ENCODE measurements at places on chromosomes 2 and 18.

DNA sequence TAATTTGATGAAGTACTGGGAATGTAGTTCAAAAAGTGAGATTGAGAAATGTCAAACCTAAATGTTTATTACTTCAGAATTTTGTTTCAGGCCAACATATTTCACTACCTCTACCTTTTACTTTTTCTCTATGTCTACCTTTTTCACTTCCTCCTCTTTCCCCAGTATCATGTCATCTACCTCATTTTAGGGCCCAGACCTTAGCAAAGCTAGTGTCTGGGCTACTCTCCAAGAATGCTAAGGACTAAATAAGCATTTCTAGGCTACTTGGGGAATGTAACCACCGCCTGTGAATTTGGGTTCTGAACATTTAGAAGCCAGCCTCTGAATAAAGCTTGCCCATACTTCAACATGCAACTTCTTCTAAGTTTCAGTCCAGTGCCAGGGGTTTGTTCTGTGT lies 330.4 kb downstream of the SLC4A3 start:
- no peak for DNase-seq

DNA sequence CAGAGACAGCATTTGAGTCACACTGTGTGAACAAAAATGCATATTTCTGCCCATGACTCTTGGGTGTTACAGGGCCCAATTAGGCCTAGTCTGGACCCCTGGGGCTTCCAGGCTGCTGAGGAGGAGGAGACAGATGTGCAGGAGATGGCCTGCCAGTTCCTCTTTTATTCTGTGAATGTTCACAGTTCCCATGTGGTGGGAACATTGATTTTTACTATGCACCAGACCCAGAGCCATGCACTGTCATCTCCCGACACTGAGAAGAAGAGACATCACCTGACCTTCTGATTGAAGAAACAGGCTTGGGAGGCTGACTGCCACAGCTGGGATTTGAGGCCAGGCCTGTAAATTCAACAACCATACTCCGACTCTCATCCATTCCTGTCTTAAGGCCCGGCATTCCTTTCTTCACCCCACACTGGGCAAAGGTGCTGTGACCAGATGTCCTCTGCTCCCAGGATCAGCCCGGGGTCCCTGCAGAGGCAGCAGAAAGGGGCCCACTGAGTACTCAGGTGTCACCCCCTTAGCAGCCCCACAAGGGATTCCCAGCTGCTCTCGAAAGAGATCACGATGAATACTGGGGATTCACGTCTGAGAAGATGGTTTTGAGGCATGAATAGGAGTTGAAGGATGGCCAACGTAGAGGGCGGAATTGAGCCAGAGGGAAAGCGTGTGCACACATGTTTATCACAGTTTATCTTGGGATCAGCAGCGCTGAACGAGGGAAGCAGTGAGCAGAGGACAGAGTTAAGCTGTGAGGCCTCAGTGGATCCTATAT lies 3.6 kb upstream of the TFCP2L1 start:
- no peak for DNase-seq

DNA sequence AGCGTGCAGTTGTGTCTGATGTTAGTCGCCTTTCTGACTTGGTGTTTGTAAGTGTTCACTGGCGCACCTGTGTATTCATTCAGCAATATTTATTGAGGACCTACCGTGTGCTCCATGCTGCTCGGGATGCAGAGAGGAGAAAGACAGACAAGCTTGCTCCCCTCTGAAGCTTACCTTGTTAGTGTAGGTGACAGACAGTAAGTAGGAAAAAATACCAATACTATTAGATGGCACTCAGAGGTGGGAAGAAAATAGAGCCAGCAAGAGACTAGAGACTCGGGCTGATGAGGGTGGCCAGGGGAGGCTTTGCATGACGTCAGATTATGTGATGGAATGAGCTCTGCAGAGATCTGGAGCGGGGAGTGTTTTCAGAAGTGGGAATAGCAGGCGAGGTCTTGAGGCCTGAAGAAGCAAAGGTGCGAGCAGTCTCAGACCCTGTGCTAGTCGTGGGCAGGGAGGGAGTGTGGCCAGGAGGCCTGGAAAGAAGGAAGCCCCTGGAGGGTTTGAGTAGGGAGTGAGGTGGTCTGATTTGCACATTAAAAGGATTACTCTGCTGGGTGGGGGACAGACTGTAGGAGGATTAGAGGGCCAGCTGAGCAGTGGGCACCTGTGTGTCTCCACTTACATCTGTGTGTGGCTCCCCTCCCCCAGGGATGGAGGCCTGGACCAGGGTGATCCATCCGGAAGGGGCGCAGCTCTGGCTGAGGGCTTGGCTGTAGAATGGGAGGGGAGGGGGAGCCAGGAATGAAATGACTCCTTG lies 11.8 kb downstream of the MTCL1 start:
- DNase-seq: no peak

- peak; percentile 51 for DNase-seq
These were observed 730 bp downstream of the ODC1 start for GRCh38 chr2:10447300-10447894.

GRCh38 chr18:35171315-35171987 lies 69.4 kb upstream of the ZNF397 start:
- peak; percentile 58 for DNase-seq

DNA sequence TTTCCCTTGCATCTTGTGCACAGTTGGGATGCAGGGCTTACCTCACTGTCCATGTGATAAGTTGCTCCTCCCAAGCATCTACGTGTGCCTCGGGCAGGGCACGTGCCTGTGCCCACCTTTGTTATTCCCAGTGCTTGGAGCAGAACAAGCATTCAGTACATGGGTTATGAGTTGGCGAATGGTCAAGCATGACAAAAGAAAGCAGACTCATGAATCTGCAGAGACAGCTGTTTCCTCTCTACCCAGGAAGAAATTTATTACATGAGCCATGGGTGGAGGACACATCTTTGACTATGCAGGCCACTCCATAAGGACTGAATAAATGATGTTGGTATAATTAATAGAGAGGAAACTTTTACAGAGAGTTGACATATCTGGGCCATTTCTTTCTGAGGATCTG lies 127.8 kb downstream of the TPGS2 start:
- no peak for DNase-seq

DNA sequence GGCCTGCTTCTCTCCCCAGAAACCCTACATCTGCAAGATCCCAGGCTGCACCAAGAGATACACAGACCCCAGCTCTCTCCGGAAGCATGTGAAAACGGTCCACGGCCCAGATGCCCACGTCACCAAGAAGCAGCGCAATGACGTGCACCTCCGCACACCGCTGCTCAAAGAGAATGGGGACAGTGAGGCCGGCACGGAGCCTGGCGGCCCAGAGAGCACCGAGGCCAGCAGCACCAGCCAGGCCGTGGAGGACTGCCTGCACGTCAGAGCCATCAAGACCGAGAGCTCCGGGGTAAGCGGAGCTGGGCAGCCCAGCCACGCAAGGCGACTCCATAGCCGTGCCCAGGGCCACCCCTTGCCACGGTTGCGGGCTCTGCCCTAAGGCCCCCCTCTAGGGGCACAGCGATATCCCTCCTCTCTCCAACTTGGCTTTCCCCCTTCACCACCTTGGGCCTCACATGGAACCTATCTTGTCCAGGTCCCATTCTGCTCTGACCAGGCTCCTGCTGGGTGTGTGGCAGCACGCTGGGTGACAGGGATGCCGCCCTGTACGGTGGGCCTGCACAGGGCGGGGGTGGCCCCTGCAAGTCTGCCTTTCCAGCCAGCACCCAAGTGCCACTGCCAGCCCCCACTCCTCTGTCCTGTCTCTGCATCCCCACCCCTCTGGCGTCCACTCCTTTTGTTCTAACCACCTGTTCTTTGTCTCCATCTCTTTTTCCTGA lies 248.9 kb downstream of the GLI2 start:
- no peak for DNase-seq

- DNase-seq: no peak
These were observed 482.3 kb downstream of the TGIF1 start for GRCh38 chr18:3932276-3932675.

DNA sequence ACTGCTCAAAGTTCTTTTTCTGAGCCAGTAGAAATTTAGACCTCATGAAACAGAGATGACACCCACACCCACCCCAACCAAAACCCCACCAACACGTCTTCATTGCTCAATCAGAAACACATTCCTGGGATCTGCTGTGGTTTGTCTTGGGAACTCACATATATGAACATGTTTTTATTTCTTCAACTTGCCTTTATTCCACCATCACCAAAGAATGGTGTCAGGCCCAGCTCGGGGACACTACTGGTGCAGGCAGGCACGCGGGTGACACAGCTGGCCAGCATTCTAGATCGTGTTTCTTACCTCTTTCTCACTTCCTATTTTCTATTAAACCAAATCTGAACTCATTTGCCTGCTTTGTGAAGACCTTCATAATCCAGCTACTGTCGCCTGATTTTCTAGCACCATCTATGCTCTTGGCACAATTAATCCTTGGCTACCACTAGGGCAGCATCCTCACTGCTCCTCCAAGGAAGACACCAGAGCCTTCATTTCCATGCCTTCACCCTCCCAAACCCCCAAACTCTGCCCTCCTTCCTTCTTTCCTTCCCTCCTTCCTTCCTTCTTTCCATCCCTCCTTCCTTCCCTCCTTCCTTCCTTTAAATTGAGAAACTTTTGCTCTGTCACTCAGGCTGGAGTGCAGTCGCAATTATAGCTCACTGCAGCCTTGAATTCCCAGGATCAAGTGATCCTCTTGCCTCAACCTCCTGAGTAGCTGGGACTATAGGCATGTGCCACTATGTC lies 157.1 kb downstream of the BCL2 start:
- peak; percentile 64 for DNase-seq

Measured in choroid plexus epithelial cell (primary cell).